ENCODE measurements at places on chromosomes 3 and 15.

DNA sequence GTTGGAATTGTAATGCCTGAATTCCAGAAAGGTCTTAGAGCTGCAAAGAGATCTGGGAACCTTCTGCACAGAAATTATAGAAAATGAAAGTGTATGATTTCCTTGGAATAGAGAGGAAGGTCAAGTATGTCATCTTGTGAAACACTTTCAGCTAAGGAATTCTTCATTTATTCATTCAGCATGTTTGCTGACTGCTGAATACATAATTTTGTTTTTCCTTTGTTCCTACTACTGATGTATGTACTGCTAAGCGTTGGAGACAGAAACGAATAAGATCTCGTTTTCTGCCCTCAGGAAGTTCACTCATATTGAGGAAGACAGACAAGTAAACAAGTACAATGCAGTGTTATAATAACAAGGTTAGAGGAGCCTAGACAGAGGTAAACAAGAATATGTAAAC is 14.3 kb upstream of the IL20RB start:
- DNase-seq: no peak

- DNase-seq: no peak
These were observed 100.8 kb downstream of the KLF13 start for GRCh38 chr15:31427411-31427810.

GRCh38 chr15:87489902-87490665 is 766.5 kb downstream of the NTRK3 start:
- no peak for DNase-seq

DNA sequence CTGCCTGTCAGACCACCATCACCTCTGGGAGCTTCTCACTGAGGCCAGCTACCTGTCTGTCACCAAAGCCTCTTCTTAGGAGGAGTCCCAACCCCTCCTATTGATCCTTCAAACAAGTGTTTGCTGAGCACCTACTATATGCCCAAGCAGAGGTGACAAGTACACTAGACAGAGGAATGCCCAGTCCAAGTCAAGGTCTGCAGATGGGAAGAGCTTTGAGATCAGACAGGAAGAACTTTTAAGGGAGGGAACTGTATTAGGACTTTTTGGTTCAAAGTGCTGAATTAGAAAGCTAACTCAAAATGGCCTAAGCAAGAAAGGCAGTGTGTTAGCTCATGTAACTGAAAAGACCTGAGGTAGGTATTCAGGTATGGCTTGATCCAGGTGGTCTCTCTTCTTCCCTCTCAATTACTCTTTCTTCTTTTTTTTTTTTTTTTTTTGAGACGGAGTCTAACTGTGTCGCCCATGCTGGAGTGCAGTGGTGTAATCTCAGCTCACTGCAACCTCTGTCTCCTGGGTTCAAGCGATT is 3.6 kb upstream of the RAD18 start:
- DNase-seq: no peak

- no peak for DNase-seq
These were observed 172.4 kb downstream of the ATP8B4 start for GRCh38 chr15:49946681-49947080.

GRCh38 chr3:125143538-125143937 is 69.0 kb downstream of the SLC12A8 start:
- DNase-seq: no peak

DNA sequence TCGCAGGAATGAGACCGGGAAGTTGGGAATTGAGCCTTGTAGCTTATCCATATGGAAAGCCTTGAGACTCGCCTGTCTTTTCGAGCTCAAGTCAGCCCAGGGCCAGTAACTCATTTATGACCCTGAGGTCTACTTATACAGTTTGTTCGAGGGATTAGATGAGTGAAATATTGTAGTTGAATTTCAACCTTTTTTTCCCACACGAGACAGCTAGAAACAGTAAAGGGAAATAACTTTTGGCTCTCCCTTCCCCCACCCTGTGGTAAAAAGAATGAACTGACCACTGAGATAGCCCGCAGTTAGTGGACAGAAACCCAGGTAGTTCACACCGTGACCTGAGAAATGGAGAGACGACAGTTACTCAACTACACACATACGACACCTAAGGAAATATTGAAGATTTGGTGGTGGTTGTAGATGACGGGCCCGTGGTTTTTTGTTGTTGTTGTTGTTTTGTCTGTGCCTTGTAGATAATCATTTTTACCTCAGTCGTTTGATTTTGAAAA is 841 bp downstream of the EIF3J start:
- no peak for DNase-seq

DNA sequence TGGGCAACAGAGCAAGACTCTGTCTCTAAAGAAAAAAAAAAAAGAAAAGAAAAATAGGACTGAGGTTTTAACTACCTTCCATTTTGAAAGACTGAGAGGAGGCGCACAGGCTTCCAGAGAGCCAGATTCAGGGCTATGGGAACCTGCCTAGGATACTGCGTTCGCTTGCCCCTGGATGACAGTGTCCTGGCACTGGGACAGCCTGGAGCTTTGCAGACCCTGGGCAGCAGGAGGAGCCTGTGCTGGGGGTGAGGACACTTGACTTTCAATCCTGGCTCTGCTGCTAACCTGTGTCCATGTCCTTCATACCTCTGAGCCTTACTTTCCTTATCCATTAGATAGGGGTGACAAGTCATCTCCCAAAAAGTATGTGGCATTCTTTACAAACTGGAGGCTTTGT is 31.2 kb downstream of the CD276 start:
- DNase-seq: no peak

DNA sequence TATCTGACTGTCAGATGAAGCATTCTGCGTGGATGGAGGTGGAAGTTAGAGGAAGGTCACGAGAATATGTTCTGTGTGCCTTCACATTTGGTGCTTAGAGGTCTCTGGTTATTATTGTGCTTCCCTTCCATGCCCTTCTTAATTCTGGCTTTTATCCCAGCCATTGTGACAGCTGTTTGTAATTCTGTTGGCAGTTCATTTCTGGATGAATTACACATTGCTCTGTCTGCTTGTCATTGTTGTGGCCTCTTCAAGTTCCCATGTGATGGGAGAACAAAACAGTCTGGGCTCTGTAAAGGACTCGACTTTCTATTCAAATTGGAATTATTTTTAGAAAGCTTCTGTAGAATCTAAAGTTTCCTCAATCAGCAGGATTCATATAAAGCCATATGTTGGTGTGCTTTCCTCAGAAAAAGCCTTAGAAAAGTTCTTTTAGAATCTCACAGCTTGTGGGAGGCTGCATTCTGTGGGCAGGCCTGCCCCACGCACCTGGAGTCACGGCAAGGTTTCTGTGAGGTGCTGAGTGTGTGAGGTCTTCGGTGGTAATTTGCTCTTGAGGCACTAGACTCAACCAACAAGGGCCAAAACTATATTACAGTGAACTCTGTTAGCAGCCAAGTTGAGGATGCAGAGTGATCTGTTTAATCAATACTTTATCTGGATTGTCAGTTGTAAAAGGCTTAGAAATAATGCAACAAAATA is 397.4 kb upstream of the AZI2 start:
- DNase-seq: no peak

GRCh38 chr15:70097321-70098152 is at the start of gene TLE3:
Gene TLE3, minus strand, starts transcription at chr15:70097917. Its CDS starts 1,119 bp downstream, at chr15:70096798.
- DNase-seq: peak; percentile 95

GRCh38 chr3:86180696-86181095 is 810.3 kb downstream of the VGLL3 start:
- DNase-seq: no peak

DNA sequence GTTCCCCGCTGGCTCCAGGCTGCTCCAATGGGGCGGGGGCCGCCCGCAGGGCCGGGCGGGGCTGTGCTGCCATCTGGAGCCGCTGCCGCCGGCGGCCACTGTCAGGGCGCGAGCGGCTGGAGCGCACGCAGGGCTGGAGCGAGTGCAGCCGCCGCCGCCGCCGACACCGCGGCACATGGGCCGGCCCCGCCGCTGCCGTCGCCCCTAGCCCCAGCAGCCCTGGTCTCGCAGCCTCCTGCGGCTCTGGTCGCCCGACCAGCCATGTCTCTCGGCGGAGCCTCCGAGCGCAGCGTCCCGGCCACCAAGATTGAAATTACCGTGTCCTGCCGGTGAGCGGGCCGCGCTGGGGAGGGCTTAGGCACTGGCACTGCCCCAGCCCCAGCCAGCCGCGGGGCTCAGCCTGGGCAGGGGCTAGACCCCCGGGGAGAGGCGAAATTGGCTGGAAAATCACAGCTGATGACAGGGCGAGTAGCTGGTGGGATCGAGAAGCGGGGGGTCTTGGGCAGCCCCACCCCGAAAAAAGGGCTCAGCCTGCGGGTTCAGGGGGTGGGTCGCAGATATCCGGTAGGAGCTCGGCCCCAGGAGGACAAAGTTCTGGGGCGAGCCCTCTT is at the start of gene CPNE9:
CPNE9 (plus strand) TSS at position 98 of the 611 bp plus-strand sequence; CDS start at position 262, 164 bp downstream.
- DNase-seq: no peak

- DNase-seq: no peak
These were observed 30.2 kb downstream of the PLAAT1 start for GRCh38 chr3:193271101-193271840.

DNA sequence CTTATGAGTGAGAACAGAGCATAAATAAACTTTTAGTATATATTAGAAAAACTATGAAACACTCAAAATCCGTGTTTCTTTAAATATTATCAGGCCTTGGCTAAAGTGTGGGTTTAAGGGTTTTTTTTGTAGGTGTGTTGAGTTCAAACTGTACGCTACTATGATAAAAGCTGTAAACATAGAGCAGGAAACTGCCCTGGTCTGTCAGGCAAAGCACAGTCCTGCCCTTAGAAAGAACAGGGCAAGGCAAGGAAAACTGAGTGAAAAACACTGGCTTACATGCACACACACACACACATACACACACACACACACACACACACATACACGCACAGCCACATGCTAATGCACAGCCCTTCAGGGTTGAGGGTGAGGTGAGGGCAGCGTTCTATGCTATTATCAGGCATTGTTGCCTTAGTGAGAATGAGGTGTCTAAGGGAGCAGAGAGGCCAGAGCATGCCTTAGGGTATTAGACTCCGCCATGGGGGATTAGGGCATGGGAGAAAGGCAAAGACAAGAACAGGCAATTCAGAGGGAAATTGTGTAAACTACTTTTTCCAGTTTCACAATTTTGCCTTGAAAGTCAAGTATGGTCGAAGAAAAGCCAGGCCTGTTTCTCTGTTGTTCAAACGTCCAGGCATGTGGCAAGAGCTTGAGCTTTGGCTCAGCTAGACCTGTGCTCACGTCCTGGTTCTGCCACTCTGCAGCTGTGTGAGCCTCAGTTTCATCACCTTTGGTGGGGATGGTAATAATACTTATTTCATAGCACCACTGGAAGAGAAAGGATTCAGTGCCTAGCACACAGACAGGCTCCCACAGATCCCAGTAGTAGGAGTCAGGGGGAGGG is 36.3 kb upstream of the TPM1 start:
- no peak for DNase-seq

GRCh38 chr3:134803051-134803505 is 8.0 kb downstream of the EPHB1 start:
- DNase-seq: no peak

- no peak for DNase-seq
These were observed 19.1 kb upstream of the PLCH1 start for GRCh38 chr3:155763870-155764463.
